Muscle of back (tissue), 13 donors: ENCODE measurements at places on chromosomes 11 and 22.

DNA sequence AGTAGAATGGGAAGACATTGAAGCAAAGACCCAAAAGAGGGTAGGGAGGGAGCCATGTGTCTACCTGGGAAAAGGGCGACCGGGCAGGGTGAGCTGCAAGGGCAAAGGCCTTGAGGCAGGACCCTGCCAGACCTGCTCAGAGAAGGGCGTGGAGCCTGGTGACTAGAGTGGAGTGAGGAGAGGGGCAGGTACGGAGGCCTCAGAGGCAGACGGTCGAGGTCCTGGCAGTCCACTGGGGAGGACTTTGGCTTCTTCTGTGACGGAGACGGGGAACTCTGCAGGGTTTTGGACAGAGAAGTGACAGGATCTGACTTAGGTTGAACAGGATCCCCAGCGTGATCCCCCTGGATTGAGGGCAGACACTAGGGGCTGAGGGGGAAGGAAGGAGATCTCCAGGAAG lies 12.9 kb downstream of the RIBC2 start:
- DNase-seq: no peak

- DNase-seq: peak; percentile 88
These were observed 159.3 kb upstream of the GRK3 start for GRCh38 chr22:25404928-25405816.

GRCh38 chr11:68488623-68489022 lies 28.1 kb downstream of the PPP6R3 start:
- no peak for DNase-seq

DNA sequence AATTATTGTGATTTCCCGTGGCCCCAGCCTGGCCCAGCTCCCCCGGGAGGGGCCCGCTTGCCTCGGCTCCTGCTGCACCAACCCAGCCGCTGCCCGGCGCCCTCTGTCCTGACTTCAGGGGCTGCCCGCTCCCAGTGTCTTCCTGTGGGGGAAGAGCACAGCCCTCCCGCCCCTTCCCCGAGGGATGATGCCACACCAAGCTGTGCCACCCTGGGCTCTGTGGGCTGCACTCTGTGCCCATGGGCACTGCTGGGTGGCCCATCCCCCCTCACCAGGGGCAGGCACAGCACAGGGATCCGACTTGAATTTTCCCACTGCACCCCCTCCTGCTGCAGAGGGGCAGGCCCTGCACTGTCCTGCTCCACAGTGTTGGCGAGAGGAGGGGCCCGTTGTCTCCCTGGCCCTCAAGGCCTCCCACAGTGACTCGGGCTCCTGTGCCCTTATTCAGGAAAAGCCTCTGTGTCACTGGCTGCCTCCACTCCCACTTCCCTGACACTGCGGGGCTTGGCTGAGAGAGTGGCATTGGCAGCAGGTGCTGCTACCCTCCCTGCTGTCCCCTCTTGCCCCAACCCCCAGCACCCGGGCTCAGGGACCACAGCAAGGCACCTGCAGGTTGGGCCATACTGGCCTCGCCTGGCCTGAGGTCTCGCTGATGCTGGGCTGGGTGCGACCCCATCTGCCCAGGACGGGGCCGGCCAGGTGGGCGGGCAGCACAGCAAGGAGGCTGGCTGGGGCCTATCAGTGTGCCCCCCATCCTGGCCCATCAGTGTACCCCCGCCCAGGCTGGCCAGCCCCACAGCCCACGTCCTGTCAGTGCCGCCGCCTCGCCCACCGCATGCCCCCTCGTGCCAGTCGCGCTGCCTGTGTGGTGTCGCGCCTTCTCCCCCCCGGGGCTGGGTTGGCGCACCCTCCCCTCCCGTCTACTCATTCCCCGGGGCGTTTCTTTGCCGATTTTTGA lies 3.3 kb upstream of the ANKRD13D start:
- DNase-seq: no peak

GRCh38 chr11:104765401-104766095 lies 132.7 kb downstream of the CASP12 start:
- DNase-seq: no peak

- no peak for DNase-seq
These were observed 20.2 kb downstream of the LIF start for GRCh38 chr22:30226192-30226832.

- DNase-seq: no peak
These were observed 151.1 kb downstream of the METTL15 start for GRCh38 chr11:28259177-28259843.

GRCh38 chr11:6232899-6233298 lies 1.5 kb downstream of the FHIP1B start:
- no peak for DNase-seq

GRCh38 chr11:82858556-82859091 lies 41.6 kb downstream of the PRCP start:
- no peak for DNase-seq

DNA sequence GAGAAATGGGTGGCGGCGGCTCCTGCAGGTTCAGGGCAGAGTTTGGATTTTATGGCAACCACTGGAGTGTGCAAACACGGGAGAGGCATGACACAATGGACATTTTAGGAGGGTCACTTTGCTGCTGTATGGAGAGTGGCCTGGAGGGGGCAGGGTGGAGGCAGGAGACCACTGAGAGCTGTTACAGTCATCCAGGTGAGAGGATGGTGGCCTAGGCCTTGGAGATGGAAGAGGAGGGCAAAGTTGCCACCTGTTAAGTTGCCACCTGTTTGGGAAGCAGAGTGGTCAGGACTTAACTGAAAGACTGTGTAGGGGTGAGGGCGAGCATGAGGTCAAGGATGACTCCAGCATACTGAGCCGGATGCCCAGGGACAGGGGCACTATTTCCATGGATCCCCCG lies 2.3 kb upstream of the RAD9A start:
- DNase-seq: no peak

GRCh38 chr11:17432002-17432401 lies 43.5 kb upstream of the KCNJ11 start:
- DNase-seq: peak; percentile 55

- no peak for DNase-seq
These were observed 34.6 kb upstream of the PDGFD start for GRCh38 chr11:104198576-104198975.

DNA sequence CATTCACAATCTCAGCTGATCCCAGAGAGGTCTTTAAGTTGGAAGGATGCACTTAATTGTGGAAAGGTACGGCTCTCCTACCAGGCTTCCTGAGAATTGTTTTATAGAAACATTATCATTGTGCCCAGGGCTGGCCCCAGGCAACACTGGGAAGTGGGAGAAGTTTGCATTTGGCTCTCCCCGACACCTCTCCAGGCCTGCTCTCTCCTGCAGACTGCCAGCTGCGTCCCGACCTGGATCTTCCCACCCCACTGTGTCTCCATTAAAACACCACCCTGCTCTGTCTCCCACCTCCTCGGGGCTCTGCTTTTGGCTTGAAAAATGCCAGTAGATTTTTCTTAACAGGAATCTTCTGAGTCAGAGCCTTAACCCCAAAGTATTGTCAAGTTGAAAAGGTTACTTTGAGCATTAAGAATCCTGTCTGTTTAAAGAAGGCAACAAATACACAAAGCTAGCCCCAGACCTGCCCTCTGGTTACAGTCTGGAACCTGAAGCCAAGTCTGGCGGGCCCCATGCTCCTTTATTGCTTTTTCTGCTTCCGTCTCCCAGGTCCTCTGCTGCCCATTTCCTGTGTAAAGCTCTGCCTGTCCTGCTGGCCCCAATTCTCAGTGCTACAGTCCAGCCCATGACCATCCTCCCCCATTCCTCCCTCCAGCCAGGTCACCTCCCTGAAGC lies 530.2 kb downstream of the SOX6 start:
- no peak for DNase-seq

- no peak for DNase-seq
These were observed 40.7 kb upstream of the DKK3 start for GRCh38 chr11:12048936-12049790.

- DNase-seq: no peak
These were observed 16.3 kb downstream of the CHRDL2 start for GRCh38 chr11:74714904-74715303.

GRCh38 chr22:49205483-49205800 lies 622.2 kb downstream of the BRD1 start:
- no peak for DNase-seq

DNA sequence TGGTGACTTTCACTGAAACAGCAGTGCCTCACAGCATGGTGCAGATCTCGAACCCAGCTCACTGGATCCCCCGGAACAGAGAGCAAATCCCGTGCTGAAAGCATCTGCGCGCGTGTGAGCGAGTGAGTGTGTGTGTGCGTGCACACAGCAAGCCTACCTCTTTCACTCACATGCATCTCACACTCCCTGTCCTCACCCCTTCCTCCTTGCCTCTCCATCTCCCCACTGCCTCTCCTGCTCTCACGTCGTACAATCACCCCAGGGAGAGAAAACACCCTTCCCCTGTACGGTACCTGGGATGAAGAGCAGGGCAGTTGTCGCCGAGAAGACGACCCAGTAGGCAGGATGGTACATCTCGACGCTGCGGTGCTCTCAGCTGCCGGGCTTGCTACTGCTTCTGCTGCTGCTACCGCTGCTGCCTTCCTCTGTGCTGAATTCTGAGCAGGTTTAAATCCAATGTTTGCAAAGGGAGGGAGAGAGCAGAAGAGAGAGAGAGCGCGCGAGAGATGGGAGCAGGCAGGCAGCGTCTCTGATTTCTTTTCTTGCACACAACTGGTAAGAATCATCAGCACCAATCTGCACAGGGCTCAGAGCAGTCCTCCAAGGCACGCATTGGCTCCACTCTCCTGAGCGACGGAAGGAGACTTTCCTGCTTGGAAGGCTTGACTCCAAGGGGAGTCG lies at the start of gene OPCML:
Gene OPCML, minus strand, starts transcription at position 531 of the 681 bp plus-strand sequence.
- peak; percentile 50 for DNase-seq

DNA sequence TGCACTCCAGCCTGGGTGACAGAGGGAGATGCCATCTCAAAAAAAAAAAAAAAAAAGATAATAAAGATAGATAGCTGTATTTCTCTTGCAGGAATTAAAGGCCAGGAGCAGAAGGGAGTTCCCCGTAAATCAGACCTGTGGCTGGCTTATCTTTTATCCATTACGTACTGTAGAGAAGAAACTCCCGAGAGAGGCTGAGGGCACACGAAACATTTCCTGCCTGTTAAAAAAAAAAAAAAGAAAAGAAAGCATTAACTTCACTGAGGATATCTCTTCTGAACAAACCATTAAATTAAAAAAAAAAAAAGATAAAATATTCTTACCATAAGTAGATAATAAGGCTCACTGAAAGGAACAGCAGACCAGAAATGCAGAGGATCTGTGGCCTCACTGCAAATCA lies 22.5 kb downstream of the P4HA3 start:
- no peak for DNase-seq

- DNase-seq: no peak
These were observed 2.2 kb upstream of the TRIM3 start for GRCh38 chr11:6475936-6476335.

GRCh38 chr11:4766420-4767043 lies 3.2 kb downstream of the OR51F1 start:
- DNase-seq: no peak

DNA sequence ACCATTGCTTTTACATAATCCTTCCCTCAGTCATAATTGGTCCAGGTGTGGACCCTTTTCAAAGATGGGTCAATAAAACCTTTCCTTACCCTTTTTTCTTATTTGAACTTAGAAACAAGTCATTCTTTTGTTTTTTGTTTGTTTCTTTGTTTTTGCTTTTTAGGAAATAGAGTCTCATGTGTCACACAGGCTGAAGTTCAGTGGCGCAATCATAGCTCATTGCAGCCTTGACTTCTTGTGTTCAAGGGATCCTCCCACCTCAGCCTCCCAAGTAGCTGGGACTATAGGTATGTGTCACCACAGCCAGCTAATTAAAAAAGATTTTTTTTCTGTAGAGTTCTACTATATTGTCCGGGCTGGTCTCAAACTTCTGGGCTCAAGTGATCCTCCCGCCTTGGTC lies 9.4 kb upstream of the PHOX2A start:
- no peak for DNase-seq

- DNase-seq: no peak
These were observed 164.2 kb downstream of the NTM start for GRCh38 chr11:131534611-131535010.

GRCh38 chr11:82718307-82718706 lies 15.4 kb downstream of the FAM181B start:
- DNase-seq: peak; percentile 39

DNA sequence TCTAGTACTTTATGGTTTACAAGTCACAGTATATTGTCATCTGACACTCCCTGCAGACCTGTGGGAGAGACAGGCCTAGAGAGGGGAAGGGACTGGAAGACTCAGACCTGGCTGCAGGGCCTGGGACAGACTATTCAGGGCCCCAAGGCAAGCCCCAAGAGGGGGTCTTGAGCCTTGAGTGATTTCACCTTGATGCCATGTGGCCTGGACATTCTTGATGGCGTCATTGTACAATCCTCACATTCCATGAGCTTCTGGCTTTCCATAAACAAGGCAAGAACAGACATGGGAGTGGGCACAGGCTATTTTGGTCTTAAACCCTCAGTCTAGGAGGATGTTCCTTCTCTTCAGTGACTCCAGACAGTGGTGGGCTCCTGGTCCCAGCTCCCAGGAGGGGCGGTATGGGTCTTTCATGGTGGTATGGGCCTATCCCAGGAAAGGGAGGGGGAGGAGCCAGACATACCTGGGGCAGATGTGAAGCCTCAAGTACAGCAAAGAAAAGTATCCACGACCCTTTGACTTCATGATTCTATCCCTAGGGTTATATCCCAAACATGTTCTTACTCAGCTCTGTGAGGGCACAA lies 1.8 kb upstream of the TBC1D10A start:
- no peak for DNase-seq

DNA sequence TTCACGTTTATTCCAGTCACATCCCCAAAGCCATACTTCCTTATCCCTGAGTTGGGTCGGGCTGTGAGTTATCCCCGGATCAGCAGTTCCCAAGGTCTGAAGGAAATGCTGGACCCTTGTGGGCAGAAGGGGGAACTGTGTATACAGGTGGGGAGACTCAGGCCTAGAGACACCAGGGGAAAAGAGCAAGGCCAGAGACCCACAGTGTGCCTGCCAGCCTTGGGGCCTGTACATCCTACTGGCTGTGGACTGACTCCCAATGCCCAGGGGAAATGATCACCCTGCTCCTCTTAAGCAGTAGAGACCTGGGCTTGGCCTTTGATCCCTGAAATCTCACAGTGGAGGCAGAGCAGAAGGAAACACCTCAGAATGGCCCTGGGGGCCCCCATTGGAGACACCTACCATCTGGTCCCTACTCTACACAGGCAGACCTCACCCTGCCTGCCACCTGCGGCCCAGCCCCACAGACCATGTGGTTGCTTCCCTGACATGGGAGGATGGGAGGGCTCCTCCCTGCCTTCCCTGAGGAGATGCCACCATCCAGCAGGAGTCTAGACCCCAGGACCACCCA lies 1.3 kb downstream of the SELENOM start:
- DNase-seq: peak; percentile 41
